ENCODE measurements at places on chromosomes 2 and 18.

- DNase-seq = no peak
Observed at GRCh38 chr2:241366678-241367077, 10.6 kb downstream of the FARP2 start.

- DNase-seq = no peak
Observed at GRCh38 chr2:46831051-46831868, 84.3 kb downstream of the MCFD2 start.

- no peak for DNase-seq
Observed at GRCh38 chr2:23448906-23449305, 63.9 kb downstream of the KLHL29 start.

GRCh38 chr2:100483895-100484294 lies 13.6 kb downstream of the NMS start:
- no peak for DNase-seq

- DNase-seq = no peak
Observed at GRCh38 chr2:240491483-240491882, 56.0 kb downstream of the GPC1 start.

DNA sequence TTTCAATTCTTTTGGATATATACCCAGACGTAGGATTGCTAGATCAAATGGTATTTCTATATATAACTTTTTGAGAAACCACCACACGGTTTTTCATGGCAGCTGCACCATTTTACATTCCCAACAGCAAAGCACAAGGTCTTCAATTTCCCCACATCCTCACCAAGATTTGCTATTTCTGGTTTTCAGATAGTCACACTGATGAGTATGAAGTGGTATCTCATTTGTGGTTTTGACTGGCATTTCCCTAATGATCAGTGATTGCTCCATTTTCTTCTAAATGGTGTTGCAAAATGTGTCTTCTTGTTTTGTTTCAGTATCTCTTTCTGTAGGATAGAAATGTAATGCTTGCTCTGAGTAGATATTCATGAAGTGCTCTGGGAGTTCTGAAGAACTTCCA lies 52.0 kb downstream of the ANKRD44 start:
- peak; percentile 59 for DNase-seq

DNA sequence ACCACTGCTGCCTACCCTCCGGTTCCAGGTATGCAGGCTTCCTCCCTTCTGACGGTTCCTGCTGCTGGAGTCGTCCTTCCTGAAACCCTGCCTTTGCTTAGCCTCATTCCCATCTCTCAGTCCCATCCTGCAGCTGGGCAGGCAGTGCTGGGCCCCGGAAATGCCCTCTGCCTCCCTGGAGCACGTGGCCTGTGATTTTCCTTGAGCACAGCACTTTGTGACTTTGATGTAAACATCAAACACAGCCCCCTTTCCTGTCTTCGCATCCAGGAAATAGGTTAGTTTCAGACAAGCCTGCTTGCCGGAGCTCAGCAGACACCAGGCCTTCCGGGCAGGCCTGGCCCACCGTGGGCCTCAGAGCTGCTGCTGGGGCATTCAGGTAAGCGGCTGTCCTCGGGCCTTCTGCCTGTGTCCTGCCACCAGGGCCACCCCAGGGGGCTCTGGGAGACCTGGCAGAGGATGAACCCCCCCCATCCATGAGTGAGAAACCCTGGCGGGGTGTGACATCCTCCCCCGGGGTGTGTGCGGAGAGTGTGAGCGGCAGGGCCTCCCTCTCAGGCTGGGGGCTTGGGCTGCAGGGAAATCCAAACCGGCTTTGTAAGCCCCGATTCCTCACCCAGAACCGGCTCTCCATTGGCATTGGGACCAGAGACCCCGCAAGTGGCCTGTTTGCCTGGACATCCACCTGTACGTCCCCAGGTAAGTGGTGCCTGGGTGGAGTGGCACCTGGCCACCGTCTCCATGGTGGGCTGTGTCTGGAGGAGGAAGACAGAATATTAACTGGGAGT lies at the start of gene ZAP70:
Gene ZAP70 (plus strand): TSS at position 281 of the 788 bp plus-strand sequence. CDS start 10,461 bp downstream, outside the sequence.
- peak; percentile 41 for DNase-seq

GRCh38 chr2:206585335-206585734 lies 57.0 kb upstream of the FAM237A start:
- DNase-seq = no peak

DNA sequence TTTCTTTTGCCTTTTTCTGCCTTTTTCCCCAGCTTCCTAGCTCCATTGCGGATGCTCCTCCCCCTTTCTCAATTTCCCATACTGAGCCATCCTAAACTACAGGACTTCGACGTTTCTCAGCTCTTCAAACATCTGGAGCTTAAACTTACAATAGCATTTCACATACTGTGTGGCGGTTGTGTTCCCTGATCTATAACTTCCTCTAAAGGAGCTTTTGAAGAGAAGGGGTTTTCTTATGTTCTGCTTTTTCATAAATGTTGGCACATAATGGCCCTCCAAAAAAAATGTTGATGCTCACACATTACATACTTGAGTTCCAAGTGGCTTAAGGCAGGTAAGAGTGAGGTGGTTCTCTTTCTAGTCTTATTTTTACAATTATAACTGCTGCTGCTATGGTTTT lies 87.4 kb downstream of the RNF144A start:
- peak; percentile 47 for DNase-seq

DNA sequence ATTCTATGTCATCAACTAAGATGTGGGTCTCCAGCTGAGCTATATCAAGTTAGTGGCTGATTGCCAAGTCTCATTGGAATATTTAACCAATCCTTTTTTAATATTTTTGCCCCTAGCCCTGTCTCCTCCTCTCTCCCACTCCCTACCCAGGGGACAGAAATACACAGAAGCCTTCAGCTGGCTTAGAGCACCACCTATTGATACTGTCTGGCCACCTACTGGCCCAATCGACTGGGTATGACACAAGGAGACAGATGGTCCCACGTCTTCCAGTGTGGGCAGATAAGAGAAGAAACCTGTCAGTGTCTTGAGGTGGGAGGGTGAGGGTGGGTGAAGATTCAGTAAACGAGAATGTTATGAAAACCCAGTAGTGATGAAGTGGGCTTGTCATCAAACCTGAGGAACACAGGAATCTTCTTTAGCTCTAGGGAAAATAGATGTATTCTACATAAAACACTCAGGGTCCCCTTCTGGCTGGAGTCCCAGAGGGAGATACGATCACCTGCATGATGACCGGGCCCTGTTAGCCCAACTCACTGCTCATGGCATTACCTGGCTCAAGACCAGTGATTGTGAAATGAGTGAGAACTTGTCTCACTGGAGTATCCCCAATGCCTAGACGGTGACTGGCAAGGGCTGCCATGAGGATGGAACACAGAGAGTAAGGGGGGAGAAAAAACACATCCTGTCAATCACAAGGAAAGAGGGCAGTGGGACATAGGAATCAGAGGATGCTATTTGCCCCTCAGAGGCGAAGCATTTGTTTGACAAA lies 26.7 kb downstream of the POLR1A start:
- peak; percentile 70 for DNase-seq

DNA sequence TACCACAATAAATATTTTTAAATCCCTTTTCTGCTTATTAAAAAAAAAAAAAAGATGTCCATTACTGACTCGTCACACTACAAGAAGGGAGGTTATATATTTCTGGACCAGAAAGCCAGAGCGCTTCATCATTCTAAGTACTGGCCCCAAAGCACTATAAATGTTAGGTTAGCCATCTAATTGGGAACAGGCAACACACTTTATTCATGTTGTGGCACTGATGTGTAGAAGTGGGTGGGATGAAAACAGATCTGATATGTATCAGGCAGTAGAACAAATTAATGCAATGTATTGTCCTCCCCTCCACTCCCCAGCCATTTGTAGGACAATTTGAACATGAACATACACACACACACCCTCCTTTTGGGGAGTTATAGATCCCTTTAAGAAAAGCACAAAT lies 24.4 kb downstream of the LANCL1 start:
- no peak for DNase-seq

- DNase-seq = no peak
Observed at GRCh38 chr18:78994977-78995582, 15.5 kb downstream of the SALL3 start.

DNA sequence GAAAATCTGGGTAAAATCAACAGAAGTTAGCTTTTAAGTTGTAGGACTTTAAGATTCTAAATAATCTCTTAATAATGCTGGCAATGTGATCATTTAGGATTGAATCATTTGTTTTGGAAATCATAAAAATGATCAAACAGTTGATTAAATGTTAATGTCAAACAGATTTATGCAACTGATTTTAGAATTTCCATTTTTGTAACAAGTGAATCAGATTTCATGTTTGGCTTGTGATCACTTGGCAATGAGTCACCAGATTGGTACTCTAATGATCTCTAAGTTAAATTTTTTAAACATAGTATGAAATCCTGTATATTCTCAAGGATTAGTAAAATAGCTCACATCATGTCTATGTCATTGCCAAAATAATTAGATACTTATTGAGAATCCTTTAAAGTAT lies 50.1 kb upstream of the UNC80 start:
- DNase-seq = no peak

DNA sequence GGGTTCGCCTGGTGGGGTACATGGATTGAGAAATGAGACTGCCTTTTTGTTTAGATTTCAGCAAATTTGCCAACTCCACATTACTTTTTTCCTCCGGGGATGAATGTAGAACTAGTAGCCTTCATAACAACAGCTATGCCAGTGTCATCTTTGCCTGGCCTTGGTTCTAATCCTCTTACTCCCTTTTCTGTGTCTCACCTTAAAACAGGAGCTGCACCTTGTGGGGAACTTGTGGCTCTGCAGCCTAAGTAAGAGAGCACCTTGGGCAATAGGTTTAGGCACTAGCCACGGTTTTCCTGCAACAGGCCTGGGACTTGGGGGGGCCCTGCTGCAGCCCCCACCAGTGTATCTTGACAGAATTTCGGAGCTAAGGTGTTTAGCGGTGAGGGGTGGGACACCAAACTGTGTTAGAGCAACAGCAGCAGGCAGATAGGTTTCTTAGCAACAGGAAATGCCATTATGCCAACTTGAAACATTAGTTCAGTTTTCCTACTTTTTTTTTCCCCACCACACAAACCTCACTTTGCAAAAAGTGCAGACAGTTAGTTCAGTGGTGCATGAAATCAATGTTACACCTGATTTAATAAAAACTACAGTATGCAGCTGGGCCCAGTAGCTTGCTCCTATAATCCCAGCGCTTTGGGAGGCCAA lies 173.7 kb downstream of the PRKCE start:
- DNase-seq = peak; percentile 23

- no peak for DNase-seq
Observed at GRCh38 chr2:229660951-229661350, 53.4 kb downstream of the DNER start.

DNA sequence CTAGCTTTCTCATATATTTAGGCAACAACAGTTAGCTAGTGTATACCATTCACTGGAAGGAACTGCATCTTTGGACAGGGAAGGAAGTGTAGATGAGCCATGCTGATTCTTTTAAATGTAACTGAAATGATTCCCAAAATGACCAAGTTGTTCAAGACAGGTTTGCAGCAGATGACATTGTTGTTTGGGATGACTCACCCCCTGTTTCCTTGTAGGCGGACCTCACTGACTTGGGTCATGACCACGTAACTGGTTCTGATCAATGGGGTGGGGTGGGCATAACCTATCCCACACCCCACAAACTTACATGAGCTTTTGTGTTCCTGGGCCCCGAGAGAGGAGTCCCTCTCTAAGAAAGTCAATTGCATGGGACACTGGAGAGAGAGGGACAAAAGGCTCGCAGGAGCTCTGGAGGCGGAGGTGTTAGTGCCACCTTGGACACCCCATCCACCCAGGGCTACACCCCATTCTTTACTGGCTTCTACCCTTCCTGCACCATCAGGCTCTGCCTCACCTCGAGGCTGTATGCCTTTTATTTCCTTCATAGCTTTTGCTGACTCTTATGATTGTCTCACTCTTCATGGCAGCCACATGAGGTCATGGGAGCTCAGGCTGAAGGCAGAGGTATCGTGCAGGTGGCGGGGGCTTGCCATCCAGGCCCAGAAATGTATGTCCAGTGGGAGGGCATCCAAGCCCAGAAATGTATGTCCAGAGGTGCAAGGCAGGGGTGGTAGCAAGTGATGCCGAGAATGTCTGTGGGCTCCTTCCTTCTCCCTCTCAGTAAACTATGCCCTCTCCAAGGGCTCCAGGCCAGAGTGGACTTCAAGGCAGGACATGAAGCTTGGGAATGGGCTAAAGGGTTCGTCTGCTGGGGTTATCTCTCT lies 108.0 kb downstream of the TWIST2 start:
- DNase-seq = no peak

- DNase-seq = no peak
Observed at GRCh38 chr2:143697744-143698143, 568.5 kb downstream of the ARHGAP15 start.

DNA sequence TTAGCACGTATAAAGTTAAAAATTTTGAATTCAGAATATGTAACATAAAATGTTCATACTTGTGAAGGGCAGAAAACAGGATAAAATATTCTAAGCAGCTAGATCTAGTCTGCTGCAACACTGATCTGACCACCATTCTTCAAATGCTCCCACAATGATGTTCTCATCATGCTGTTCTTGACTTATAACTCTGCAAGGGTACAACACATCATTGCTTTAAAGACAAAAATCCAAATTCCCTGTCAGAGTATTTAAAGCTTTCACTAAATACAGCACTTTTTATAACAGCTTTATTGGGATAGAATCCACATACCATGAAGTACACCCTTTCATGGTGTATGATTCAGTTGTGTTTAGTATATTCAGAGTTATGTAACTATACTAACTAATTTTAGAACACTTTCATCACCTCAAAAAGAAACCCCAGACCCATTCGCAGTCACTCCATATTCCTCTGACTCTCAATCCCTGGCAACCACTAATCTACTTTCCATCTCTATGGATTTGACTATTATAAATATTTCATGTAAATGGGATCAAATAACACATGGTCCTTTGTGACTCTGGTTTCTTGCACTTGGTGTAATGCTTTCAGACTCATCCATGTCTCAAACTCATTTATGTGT lies 56.4 kb downstream of the MAP4K3 start:
- DNase-seq = no peak

GRCh38 chr18:67731851-67732250 lies 215.3 kb upstream of the DSEL start:
- DNase-seq = no peak

DNA sequence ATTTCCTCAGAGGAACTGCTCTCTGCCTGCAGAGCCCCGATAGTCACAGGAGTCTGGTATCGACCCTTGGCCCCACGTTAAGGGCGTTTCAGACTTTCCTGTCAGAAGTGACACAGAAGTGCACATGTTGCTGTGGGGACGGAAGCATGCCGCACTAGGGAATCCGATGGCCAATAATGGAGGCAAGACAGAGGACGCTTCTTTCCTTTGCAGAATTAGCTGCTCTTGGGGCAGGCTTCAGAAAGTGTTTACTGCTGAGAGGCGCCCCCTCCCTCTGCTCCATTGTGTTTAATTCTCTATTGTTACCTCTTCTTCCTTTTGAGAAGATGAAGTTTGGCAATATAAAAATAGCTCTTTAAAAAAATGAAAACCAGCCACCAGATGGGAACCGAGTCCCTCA lies 118.6 kb upstream of the EML6 start:
- DNase-seq = no peak

All from B cell (primary cell).